ENCODE measurements at places on chromosomes 1 and 21.

GRCh38 chr1:206761159-206761768 lies 9.3 kb upstream of the IL19 start:
- DNase-seq = no peak

DNA sequence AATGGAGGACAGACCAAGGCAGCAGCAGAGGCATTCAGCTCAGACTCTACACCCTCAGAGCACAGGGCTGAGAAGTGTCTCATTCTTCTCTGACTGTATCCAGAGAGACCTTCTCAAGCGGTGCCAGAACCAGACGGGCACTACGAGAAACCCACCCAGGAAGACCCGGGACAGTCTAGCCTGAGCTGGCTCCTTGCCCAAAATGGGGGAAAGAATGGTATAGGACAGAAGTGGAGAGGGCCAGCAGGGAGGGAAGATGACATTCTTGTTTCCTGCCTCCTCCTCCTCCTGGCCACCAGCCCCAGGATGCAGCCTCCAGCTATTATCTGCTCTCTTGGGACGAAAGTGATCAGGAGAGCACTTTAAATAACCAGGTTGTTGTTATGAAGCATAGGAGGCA lies 22.6 kb upstream of the PRELP start:
- DNase-seq = no peak

- DNase-seq = no peak
Observed at GRCh38 chr21:19420565-19420964, 1017.0 kb upstream of the TMPRSS15 start.

DNA sequence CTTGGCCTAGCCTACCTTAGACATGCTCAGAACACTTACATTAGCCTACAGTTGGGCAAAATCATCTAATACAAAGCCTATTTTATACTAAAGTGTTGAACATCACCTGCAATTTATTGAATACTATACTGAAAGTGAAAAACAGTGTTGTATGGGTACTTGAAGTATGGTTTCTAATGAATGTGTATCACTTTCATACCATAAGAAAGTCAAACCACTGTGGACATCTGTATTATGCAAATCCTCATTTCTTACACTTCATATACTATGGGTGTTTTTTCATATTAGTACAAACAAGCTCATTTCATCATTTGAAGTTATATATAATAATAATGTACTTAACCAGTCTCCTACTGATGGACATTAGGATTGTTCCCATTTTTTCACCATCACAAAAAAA lies 41.2 kb downstream of the TDRD5 start:
- no peak for DNase-seq

DNA sequence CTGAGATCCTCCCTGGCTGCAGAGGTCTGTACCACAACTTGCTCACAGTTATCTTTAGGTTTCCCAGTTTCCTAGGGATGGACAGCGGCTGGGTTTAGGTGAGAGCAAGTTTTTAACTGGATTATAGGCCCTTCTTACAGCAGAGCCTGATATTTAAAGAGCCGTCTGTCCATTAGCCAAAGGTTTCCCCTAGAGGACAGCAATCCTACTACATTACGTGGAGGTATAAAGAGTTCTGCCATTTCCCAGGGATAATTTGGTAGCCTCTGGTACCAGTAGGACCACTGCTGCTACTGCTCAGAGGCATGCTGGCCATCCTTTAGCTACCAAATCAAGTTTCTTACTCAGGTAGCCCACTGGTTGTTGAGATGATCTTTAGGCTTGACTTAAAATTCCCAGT lies 21.9 kb upstream of the FCGR2A start:
- no peak for DNase-seq

DNA sequence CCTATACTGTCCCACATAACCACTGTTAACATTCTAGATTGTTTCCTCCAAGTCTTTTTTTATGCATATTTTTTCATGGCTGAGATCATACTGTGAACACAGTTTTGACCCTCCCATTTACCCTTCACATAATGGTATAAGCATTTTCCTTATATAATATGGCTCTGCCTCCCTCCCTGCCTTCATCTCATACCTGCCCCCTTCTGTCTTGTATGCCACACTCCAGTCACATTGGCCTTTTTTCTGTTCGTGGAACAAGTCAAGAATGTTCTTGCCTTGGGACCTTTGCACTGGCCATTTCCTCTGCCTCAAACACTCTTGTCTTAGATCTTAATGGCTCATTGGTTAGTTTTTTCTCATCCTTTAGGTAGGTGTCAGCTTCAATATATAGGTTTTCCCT lies 24.3 kb upstream of the ELAVL4 start:
- no peak for DNase-seq

DNA sequence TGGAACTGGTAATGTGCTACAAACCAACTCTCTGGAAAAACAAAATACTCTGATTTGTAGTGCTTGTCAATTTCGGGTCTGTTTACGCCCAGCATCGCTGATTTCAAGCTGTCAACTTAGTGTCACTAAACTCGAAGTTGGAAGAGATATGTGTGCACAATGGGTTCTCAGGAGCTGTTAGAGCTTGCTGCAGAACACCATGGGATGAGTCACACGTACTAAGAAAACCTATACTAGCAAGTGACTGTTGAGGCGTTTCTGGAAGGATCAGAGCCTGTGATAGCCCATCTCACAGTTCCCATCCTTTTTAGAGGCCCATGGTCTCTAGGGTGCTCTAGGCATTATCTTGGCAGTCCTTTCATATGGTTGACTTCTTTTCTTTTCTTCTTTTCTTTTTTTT lies 14.3 kb downstream of the GMEB1 start:
- no peak for DNase-seq

- DNase-seq = no peak
Observed at GRCh38 chr1:42773420-42773819, 6.4 kb downstream of the C1orf50 start.

- no peak for DNase-seq
Observed at GRCh38 chr1:23531562-23532094, 595 bp upstream of the E2F2 start.

GRCh38 chr21:44433791-44434567 lies 21.3 kb upstream of the LRRC3 start:
- DNase-seq = no peak

DNA sequence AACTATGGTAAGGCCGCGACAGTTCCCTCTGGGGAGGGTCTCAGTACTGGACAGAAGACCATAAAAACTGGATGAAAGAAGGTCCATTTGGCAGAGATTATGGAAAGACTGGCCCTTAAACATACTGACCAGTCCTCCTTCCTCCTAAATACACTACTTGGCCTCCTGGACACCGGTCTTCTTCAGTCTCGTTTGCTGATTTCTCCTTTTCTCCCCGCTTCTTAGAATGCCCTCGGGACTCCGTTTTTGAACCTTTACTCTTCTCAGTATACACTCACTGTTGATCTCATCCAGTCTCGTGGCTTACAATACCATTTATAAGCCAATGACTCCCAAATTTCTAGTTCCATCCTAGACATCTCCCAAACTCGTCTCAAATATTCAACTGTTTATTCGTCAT lies 694 bp upstream of the MRPL9 start:
- no peak for DNase-seq

GRCh38 chr1:24353292-24353891 lies 34.2 kb downstream of the GRHL3 start:
- no peak for DNase-seq

DNA sequence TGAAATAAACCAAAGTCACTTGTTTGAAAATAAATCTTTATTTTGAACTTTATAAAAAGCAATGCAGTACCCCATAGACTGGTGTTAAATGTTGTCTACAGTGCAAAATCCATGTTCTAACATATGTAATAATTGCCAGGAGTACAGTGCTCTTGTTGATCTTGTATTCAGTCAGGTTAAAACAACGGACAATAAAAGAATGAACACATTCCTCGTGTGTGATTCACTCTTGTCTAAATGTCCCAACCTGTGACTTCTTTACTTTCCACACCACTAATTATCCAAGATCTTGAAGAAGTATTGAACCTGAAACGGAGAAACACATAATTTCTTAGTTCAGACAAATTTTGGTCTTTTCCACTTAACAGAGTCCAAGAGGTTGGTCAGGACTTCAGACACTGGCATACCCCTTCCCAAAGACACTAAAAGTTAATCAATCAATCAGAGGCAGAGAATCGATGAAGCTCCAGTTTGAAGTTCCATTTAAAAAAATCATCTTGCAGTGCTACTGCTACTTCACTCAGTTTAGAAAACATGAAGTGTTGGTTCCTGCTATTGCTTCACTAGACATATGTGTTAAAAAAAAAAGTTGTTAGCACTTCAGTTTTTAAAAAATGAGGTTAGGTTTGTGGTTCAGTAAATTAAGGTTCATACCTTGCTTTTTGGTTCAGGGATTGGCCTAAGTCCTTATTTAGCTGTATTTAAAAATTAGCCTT lies 26.2 kb downstream of the ATP1B1 start:
- no peak for DNase-seq

GRCh38 chr1:198254521-198254920 lies 97.7 kb downstream of the NEK7 start:
- DNase-seq = no peak

- DNase-seq = no peak
Observed at GRCh38 chr1:158924677-158925076, 6.7 kb upstream of the PYHIN1 start.

GRCh38 chr1:247487057-247487456 lies 29.2 kb upstream of the OR2B11 start:
- DNase-seq = no peak
